Stimulated activated CD8-positive, alpha-beta memory T cell treated with anti-CD3 and anti-CD28 coated beads, Interleukin-12 subunit alpha, Interleukin-12 subunit beta, amount 100 ng/mL, for 1 hour (primary cell): ENCODE measurements at places on chromosomes 4 and X.

GRCh38 chr4:1683261-1683735 is 815 bp downstream of the FAM53A start:
- peak; percentile 18 for DNase-seq

GRCh38 chr4:13836946-13837912 is 209.7 kb upstream of the BOD1L1 start:
- no peak for DNase-seq

GRCh38 chr4:118154649-118155048 is 120.4 kb downstream of the NDST3 start:
- DNase-seq, result no peak

DNA sequence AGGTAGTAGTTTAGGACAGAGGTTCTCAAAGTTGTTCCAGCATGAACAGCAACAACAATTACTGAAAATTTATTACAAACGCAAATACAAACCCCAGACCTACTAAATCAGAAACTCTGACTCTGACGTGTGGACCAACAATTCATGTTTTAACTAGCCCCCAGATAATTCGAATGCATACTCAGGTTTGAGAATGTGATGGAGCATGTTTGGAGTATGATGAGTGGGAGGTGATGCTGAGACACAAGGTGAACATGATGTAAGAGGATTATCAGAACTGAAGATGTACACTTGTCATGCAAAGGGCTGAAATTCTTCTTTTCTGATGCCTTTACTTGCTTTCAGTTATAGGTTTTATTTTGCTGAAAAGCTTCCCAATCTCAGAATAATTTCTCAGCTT is 323.0 kb downstream of the INPP4B start:
- DNase-seq, result no peak

DNA sequence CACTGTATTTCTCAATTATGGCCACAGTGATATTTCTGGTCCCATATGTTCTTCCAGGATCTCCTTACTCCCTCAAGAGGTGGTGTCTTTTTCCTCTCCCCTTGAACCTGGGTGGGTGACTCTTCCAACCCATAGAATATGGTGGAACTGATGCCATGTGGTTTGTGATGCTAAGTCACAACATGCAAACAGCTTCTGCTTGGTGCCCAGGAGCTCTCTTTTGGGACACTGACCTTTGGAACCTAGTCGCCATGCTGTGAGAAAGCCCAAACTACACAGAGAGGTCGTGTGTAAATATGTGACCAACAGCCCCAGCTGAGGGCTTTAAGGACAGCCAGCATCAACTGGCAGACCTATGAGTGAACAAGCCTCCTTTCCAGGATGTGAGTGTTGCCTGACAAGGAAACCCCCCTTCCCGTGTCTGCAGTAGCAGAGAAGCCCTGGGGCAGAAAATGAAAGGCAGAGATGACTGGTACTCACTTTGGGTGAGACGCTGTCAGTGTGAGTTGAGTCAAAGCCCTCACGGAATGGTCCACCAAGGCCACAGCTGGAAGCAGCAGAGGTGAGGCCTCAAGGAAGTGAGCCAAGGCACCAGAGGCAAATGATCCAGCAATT is 223.4 kb downstream of the BCOR start:
- DNase-seq, result no peak

DNA sequence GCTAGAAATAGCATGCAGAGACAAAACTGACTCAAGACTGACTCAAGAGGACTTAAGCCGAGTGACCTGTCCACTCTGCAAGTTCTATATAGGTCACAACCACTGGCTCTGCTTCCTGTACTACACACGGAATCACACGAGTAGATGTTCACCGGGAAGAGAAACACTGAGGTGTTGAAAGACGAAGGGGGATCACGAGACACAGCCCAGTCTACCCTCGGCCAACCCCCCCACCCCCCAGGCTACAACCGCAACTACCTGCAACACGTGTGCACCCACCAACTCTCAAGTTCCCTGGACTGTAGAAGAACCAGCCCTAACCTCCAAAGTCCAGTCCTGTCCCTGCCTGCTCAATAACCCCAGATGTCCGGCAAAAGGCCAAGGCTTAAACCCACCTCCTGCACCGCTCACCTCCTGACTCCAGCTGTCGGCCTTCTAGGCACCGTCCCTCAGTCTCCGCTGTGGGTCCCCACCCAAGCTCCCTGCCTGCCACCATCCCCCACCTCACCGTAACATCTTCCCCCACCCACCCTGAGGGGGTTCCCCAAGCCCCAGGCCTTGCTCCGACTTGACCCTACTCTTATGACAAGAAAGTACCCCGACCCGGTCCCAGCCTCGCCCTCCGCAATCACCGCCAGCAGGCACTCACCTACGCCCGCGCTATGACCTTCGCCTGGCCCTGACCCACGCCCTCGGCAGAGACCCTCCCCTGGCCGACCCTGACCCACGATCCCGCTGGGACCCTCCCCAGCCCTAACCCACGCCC is 739 bp downstream of the GAK start:
- no peak for DNase-seq
